ENCODE measurements at places on chromosomes 5 and 9.

GRCh38 chr9:107615321-107615720 lies 125.8 kb upstream of the KLF4 start:
- DNase-seq: no peak

DNA sequence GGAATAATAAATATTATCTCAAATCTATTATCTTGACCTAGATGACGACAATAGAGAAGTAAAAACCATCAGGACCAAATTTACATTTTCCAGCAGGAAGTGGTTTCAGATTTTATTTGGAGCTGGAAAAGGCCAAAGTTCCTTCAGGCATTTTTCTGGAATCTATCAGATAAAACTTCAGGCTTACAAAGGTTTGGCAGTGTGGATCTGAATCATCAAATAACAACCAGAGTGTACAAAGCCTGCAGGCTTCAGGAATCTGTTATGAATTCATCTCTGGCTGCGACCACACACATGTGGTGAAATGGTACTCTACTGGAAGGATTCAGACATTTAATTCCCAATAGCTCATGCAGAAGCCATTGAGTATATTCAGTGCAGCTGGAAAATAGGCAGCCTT lies 726.4 kb upstream of the GRAMD2B start:
- no peak for DNase-seq

DNA sequence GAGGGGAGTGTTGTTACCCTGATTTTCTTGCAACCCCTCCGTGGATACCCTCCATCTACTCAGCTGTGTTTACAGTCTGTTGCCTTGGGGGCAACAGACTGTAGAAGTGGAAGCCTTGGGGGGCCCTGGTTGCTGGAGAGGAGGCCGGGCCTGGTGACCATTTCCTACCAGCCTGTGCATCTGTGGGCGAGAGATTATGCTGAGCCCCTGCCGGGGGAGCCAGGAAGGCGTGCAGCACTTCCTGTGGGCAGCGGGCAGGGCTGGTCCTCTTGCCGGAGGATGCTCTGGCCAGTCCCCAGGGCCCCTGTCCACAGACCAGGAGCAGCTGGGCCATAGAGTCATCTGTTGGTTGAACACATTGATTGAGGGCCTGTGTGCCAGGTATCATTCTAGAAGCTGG lies 11.1 kb downstream of the ERGIC1 start:
- DNase-seq: no peak

DNA sequence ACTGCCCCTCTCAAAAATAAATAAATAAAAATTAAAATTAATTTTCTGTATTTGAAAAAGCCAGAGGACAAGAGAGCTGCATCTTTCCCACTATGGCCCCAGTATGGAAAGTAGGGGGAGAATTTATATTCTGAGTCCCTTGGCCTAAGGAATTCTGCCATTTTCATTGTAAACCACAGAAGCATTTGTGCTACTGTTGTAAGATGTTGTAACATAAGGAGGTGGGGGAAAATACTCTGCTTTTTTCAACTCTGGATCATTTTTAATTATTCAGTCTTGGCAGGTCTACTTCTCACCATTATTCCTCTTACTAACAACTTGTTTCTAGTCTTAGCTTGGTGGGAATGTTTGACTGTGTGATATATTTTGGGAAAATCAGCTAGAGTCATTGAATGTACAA lies 52.3 kb upstream of the APC start:
- no peak for DNase-seq

DNA sequence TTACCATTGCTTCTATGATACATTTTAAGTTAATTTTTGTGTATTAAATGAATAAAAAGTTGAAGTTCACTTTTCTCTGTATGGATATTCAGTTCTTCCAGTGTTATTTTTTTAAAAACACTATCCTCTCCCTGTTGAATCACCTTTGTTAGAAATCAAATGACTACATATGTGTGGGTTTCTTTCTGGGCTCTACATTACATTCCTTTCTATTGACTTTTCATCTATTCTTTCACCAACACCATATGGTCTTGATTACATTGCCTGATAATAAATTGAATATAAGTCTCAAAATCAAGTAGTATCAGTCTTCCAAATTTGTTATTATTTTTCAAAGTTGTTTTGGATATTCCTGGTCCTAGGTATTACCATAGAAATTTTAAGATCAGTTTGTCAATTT lies 7.3 kb upstream of the RASEF start:
- no peak for DNase-seq

- no peak for DNase-seq
Observed at GRCh38 chr9:92706218-92706940, 36.4 kb upstream of the IPPK start.

DNA sequence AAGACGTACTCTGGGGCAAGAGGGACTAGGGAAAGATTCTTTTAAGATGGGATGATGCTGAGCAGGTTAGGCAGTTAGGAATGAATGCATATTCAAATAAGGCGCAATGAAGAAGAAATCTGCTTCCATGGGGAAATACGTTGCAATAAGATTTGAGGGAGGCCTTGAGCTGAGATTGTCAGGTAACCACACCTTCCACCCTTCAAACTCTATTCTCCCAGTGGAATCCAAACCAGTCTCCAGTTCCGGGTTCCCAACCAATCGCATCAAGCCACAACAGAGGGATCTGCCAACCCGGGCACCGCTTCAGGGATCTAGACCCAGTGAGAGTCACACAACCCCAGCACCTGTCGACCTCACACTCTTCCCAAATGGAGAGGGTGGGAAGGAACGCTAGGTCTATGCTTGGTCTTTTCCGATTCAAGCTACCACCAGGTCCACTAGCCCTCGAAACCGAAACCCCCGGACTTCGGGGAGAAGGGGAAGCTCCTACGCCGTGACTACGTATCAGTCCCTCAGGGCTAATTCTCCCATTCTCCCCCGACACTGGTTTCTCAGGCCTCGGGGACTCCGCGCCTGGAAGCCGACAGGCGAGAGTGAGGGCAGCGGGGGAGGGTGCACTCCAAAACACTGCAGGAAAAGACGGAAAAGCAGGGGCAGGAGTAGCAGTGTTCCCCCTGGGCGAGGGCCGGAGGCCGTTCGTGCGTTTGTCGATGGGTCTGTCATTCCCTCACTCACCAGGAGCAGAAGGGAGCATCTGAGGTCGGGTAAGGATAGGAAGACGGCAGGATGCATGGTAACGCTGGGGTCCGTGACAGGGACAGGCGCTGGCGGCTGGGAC lies 534 bp downstream of the ERP44 start:
- DNase-seq: no peak

DNA sequence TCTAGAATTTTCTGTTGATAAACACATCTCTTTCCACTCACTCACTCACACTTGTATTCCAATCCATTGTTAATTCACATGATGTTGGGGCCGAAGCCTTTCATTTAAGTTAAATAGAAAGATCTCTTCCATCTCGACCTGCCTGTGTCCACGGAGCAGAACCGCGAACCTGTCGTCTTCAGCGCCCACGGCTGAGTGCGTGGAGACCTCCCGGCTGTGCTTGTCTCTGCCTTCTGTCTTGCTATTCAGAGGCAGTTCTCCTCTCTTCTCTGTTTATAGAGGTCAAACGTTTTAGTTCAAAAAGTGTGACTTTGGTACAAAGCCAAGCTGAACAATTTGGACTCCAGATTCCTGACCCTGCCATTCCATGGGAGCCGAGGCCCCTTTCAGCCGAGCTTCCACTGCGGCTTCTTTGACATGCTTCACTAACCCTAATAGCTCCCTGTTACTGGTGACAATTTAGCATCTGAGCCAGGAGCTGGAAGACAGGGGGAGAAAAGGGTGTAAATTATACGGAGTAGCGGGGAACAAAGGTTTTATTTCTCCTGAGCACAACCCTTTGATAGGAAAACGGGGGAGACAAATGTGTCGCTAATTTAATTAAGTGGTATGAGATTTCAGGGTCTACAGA lies 314.4 kb upstream of the IRX4 start:
- DNase-seq: no peak

GRCh38 chr5:174313615-174314014 lies 268.1 kb downstream of the NSG2 start:
- DNase-seq: no peak

GRCh38 chr5:160956051-160956450 lies 104.0 kb upstream of the ATP10B start:
- no peak for DNase-seq

- no peak for DNase-seq
Observed at GRCh38 chr9:3578786-3579185, 53.0 kb upstream of the RFX3 start.

- DNase-seq: no peak
Observed at GRCh38 chr5:32323741-32324140, 11.0 kb upstream of the MTMR12 start.

- no peak for DNase-seq
Observed at GRCh38 chr9:101737705-101738565, 512 bp downstream of the GRIN3A start.

GRCh38 chr5:8436924-8437323 lies 568.0 kb downstream of the MTRR start:
- no peak for DNase-seq

GRCh38 chr9:68979538-68980314 lies 34.2 kb downstream of the PRKACG start:
- no peak for DNase-seq

DNA sequence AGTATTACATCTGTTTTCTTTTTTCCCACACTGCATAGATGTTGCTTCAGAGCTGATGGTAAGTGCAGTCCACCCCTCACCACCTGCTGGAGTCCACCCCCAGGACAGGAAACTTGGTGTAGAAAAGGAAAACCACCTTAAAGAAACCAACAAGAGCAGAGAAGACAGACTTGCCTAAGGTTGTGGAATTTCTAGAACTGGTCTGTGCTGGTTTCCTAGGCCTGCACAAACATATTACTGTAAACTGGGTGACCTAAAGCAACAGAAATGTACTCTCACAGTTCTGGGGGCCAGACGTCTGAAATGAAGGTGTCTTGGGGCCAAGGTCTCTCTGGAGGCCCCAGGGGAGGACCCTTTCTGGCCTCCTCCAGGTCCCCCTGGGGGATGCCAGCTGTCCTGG lies 293.4 kb upstream of the IRX1 start:
- DNase-seq: no peak

DNA sequence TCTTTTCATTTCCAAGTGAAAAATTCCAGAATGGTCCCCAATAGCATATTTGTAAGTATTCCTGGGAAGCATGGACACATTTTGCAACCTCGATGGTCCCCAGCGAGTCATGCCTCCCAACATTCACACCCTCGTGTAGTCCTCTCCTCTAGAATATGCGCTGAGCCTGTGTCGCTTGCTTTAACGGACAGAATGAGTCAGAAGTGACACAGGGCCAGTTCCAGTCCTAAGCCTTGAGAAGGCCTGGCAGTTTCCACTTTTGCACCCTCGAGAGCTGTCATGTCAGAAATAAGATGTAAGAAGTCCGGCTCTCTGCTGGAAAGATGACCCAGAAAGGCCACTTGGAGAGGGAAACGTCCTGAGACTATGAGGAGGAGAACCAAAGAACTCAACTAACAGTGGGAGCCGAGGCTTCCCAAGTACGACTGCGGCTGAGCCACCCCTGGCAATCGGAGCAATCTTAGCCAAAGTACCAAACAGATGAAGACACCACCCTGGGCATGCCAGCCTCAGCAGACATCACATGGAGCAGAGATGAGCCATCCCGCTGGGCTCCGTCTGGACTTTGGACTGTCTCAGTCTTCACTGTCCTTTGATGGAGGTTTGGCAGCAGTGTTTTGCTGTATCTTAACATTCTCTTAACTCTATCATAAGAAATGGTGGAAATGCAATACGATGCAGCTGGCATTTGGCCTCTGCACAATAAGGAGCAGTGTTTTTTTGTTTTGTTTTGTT lies 42.6 kb upstream of the GFPT2 start:
- DNase-seq: no peak

GRCh38 chr9:111876179-111876578 lies 20.4 kb upstream of the UGCG start:
- DNase-seq: no peak

DNA sequence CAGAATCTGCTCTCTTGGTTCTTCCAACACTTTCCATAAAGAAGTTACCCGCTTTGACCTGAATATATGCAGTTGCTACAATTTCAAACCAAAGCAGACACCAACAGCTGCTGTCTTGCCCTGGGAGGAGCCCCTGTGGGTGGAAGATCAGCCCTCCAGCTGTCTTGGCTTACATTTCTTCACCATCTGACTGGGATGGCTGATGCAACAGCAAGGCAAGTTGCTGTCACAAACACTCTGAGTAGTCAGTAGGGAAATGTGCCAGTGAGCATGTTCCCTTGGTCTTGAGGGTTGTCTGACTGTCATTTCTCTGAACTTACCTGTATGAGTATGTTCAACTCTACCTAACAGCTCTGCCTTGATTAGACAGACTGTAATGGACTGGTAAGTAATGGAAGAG lies 152.9 kb downstream of the SGCD start:
- DNase-seq: no peak

GRCh38 chr5:115418788-115419187 lies 122.3 kb upstream of the CCDC112 start:
- DNase-seq: no peak

DNA sequence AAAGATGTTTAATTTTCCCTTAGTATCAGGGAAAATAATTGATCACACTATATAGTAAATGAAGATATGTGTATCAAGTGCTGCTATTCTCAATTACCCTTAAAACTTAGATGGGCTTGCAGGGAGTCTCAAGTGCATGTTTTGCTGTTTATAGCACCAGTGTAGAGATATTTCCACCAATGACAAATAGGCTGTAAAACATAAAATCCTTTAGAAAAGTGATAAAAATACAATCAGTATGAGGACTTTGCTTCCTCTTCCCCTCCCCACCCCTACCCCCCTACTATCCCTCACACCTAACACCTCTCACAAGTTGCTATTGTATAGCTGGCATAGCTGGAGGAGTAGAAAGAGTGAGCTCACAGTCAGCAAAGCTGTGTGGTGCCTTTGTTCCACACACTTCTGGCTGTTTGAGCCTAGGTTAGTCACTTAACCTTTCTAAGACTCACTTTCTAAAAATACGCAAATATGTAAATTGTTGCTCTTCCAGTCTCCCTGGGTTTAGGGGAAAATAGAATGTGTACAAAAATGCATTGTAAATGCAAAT lies 93.1 kb downstream of the PDE4D start:
- no peak for DNase-seq
